ENCODE measurements at places on chromosomes 5 and 9. TPM values are rescaled to one million over a fixed set of nuclear protein-coding genes. Genes with fewer than 3 reads are reported as not detected.

The SLC36A3 gene
- not detected for total RNA-seq

The GFI1B gene
- total RNA-seq: not detected

The FAM169A gene
- total RNA-seq: 4.0 TPM

The IFNE gene
- not detected for total RNA-seq

The RIMOC1 gene
- 26.4 TPM for total RNA-seq

The IRGM gene
- total RNA-seq: 2.2 TPM

The TTC33 gene
- 15.4 TPM for total RNA-seq

The CARTPT gene
- total RNA-seq: not detected

The CRB2 gene
- not detected for total RNA-seq

The GARIN3 gene
- 0.10 TPM for total RNA-seq

The CD72 gene
- 6.7 TPM for total RNA-seq

The SOX30 gene
- not detected for total RNA-seq

All from activated naive CD4-positive, alpha-beta T cell treated with anti-CD3 and anti-CD28 coated beads, Interleukin-2, amount 10 ng/mL, durations not matched to agents 5 hours and 36 hours (primary cell).